ENCODE measurements at places on chromosomes 2 and 18.
A peak's percentile ranks its signal among the peaks of the same experiment; 100 is the strongest.

DNA sequence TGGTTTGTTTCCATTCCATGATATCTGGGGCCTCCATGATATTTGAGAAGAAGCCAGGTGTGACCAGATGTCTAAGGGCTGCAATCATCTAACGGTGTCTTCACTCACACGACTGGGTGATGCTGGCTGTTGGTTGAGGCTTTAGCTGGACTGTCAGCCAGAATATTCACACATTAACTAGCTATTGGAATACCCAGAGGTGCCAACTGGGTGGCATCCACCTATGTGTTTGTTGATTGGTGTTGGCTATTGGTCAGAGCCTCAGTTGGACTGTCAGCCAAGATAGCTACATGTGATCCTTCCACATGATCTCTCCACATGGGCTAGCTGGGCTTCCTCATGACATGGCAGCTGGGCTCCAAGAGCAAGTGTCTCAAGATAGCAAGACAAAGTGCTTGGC, 117.4 kb downstream of the CDCA7 start:
- DNase-seq, result no peak

DNA sequence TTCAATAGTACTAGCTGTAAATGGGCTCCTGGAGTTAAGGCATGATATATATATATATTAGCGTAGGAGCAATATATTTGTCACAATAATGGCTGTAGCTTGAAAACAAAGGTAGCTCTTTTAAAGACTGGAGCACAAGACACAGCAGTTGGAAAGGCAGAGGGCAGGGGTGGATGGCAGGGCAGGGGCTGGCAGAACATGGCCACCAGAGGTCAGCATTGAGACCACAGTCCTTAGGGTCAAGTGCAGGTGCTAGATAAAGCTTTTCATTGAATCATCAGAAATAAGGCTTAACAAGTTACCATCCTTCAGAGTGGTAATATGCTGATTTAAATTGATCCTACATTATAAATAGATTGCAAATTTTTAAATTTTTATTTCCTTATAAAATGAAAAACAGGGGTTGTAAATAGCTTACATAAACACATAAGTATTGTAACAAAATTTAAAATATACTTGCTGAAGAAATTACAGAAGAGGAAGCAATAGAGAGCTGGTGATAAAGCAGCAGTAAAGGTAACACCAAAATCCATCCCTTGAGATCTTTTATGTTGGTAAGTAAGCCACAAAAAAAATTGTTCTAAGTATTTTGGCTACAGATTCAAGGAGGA, 161.2 kb upstream of the PIEZO2 start:
- DNase-seq, result no peak

DNA sequence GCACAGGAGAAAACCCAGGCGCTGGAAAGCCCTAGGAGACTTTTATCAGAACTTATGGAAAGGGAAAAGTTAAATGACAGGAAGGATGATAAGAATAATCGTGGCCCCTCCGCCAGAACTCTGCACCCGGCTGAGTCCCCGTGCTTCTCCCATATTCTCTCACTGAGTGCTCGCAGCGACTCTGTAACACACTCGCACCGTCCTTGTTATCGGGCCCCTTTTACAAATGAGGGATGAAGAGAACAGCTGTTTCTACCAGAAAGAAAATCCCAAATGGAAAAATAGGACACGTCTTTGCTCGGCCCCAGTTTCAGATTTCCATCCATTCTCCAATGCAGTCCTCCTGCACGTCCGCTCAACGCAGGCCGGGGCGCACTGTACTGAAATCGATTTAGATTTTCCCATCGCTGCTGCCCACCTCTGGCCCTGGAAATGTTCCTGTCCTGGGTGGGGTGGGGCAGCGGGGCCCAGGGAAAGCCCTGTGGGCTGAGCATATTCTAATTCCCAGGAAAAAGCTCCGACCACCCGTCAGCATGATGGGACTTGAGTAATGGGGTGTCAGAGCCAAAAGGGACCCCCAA, 66.4 kb downstream of the KCNF1 start:
- DNase-seq, result no peak

- DNase-seq, result no peak
Measured at GRCh38 chr2:210392469-210392881, 77.5 kb upstream of the MYL1 start.

GRCh38 chr2:46142546-46143428, 154.4 kb upstream of the EPAS1 start:
- DNase-seq, result peak; percentile 13
